ENCODE measurements at places on chromosomes 3 and 15.

GRCh38 chr3:44011680-44012079 lies 230.0 kb upstream of the TOPAZ1 start:
- no peak for DNase-seq

- no peak for DNase-seq
Measured at GRCh38 chr3:72158639-72159326, 373.8 kb upstream of the PROK2 start.

- DNase-seq: peak; percentile 18
Measured at GRCh38 chr3:33758864-33759263, 39.6 kb upstream of the PDCD6IP start.

- DNase-seq: no peak
Measured at GRCh38 chr3:33897306-33897705, 98.9 kb downstream of the PDCD6IP start.

GRCh38 chr3:45795882-45796765 lies at the start of gene SLC6A20:
TSS of gene SLC6A20 (minus strand) at chr3:45796536. CDS start at chr3:45796419, 117 bp downstream.
- DNase-seq: peak; percentile 29

DNA sequence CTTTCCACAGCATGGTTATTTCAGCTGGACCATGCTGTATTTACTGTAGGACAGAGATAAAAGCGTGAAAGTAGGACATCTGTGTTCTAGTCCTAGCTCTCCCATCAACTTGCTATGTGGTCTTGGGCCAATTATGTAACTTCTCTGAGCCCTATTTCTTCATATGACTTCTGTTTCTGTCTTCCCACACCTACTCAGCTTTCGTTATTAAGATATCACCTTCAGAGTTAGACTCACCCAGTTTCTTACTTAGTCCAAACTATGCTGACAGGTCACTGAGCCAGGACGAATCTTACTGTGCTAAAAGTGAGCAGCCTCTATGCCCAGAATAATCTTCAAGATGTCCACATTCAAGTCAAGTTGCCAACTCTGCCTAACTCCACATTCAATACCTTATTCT lies 283.7 kb downstream of the IL5RA start:
- no peak for DNase-seq

DNA sequence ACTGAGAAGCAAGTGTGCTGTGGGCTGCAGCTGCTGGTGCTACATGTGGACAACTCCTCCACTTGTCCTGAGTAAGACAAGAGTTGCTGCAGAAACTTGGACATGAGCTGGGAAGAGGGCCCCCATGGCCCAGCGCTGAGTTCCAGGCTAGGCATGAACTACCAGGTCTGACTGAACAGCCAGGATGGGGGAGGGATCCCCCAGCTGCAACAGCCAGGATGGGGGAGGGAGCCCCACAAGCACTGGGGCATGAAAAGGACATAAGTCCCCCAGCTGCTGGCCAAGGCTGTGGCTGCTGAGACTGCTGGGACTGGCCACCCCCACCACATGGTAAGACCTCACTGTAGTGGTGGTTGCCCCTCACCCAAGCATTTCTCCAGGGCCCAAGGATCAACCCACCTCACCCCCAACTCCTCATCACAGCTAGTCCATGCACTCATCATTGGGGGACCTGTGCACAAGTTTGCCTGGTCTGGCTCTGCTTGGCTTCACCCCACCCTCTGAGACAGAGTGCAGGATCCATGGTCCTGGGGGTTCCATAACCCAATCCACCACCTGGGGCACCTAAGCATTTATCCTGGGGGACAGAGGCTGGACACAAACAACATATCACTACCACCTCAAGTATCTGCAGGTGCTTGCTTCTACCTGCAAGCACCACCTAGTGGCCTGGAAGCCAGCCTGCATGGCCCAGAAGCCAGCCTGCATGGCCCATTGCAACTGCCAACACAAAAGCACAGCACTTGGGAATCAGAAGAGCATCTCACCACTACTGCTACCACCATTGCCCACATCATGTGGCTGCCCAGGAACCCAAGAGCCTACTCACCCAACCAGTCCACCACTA lies 84.5 kb upstream of the STT3B start:
- DNase-seq: peak; percentile 13

DNA sequence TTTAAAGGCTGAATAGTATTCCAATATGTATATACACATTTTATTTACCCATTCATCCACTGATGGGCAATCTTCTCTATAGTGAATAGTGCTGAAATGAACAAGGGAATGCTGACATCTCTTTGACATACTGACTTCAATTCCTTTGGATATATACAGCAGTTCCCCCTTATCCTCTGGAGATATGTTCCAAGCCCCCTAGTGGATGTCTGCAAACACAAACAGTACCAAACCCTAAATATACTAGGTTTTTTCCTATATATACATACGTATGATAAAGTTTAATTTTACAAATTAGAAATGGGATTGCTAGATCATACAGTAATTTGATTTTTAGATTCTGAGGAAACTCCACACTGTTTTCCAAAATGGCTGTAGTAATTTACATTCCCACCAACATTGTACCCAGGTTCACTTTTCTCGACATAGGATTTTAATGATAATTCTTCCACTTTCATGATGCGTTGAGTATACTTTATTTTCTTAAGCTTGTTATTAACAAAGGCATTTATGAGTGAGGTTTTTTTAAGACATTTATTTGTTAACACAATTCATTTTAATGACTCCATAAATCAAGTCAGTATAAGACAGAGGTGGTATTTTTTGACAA lies 38.2 kb downstream of the VPS13C start:
- peak; percentile 5 for DNase-seq

GRCh38 chr15:93028632-93029213 lies 60.3 kb downstream of the RGMA start:
- DNase-seq: peak; percentile 96

DNA sequence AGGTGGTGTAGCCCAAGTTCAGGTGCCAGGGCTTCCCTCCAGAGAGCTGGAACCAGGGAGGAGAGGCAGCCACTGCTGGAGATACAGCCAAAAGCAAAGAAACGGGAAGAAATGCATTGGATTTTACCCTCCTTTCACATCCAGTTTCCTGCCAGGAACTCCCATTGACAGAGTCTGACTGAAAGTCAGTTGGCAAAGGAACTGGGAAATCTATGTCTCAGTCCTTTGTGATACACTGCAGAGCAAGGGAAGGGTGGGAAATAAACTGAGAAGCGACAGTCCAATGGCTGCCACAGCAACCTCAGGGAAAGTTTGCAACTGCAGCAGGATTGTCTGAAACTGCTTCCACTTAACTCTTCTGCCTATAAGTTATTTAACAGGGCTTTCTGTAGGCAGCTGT lies 142.6 kb downstream of the SATB1 start:
- no peak for DNase-seq

DNA sequence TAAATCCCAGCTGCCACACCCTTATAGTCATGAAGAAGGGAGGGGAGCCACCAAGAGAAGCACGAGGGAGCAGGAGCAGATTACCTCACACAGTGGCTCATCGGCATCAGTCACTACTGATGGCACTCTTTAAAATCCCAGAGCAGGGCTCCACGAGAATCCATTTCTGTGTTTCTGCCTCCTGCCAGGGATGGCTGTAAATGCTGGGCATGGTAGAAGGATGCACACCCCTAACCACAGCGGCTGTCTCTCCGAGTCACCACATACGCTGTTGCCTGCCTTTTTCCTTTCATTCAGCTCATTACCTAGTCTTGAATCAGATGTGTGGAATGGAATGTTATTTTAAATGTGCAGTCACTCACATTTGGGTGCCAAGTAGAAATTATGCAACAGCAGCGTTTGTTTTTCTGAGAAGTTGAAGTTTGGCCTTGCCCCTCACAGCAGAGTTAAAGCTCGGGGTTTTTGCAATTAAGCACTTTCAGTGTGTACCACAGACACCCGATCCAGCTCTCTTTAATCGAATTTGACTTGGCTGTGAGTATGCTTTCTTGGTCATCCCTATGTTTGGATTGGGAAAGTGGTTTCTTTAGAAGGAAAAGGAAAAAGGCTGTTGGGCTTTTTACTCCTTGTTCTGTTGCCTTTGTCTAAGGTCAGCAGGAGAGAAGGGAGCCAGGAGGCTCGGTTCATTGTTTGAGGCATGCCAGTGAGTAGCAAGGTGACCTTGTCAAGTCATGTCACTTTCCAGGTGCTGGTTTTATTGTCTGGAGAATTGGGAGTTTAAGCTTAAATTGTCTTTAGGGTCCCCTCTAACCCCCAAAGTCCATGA lies 284.2 kb upstream of the TPM1 start:
- peak; percentile 96 for DNase-seq

- DNase-seq: no peak
Measured at GRCh38 chr3:145623349-145623748, 537.6 kb downstream of the PLOD2 start.
